Midbrain (tissue), 1 donor: ENCODE measurements at places on chromosomes 6 and 20.
A peak's percentile ranks its signal among the peaks of the same experiment; 100 is the strongest.

DNA sequence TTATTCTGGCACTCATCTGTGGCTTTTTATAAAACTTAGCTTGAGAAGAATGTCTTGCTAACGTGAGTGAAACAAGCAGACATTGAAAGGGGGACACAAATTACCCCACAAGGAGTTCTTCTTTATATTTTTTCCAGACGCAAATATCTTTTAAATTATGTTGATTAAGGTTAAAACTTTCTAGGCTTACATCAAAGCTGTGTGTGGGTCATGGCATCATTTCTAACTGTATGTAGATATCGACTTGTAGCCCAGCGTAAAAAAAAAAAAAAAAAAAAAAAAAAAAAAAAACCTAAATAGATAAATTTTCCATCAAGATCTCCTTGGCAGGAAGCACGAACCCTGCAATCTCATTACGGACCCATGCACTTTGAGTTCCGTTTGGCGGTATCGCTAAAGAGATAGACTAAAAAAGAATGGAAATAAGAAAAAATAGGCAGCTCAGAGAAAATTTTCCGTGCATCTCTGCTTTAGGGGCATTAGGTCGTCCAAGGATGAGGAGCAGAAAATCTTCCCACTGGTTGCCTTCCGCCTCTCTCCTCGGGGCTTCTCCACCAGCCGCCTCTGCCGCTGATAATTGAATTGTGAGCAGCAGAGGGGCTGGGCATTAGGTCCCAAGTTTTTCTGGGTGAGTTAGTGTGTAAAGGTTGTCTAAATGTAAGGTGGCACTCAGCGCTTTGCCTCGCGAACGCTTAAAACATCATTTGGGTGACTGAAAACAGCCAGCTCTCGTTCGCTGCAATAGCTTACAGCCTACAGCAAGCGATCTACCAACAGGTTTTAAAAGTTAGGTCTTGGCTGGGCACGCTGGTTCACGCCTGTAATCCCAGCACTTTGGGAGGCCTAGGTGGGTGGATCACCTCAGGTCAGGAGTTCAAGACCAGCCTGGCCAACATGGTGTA lies 194.0 kb downstream of the TRIM27 start:
- DNase-seq, result no peak

DNA sequence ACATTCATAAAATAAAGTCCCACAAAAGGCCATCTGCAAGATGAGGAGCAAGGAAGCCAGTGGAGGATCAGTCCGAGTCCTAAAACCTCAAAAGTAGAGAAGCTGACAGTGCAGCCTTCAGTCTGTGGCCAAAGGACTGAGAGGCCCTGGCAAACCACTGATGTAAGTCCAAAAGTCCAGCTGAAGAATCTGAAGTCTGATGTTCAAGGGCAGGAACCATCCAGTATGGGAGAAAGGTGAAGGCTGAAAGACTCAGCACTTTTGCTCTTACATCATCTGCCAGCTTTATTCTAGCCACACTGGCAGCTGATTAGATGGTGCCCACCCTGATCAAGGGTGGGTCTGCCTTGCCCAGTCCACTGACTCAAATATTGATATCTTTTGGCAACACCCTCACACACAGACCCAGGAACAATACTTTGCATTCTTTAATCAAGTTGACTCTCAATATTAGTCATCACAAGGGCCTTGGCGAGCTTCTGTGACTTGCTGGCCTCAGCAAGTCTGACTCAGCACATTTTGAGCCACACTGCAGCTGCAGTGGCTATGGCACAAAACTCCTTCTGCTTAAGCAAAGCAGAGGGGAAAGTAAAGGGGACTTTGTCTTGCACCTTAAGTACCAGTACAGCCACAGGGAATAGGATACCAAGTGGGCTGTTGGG lies 1370.3 kb upstream of the CITED2 start:
- no peak for DNase-seq

GRCh38 chr20:845941-846893 lies 12.7 kb downstream of the FAM110A start:
- DNase-seq, result no peak

GRCh38 chr6:146041282-146041681 lies 12.4 kb downstream of the GRM1 start:
- no peak for DNase-seq

DNA sequence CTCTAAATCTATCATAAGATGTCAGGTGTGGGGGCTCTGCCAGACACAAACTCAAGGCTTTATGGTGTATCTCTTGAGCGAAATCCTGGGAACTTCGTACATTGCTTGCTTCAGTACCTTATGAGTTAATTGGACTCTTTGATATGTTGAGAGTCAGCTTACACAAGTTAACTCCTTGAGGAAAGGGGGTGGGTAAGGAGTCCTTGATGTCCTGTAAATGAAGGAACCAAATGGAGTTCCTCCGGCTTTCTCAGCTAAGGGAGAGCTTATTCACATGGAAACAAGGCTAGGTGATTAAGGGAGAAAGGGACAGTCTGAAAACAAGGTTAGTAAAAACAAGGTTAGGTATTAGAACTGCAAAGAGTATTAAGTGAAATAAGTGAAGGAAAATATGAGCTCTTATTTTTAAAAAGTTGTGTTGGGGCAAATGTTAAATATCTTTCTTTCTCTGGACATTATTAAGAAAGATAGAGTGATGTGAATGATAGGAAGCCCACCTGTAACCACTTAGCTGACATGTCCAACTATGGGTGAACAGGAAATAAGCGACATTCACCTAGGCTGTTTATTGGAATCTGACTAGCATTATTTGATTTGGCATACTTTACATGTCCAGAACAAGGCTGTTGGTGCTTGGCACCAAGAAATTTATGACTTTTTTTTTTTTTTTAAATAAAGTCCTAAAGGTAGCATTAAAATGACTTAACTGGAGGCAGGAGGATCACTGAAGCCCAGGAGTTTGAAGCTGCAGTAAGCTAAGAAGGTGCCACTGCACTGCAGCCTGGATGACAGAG lies 26.5 kb downstream of the GTF2H5 start:
- DNase-seq, result no peak

DNA sequence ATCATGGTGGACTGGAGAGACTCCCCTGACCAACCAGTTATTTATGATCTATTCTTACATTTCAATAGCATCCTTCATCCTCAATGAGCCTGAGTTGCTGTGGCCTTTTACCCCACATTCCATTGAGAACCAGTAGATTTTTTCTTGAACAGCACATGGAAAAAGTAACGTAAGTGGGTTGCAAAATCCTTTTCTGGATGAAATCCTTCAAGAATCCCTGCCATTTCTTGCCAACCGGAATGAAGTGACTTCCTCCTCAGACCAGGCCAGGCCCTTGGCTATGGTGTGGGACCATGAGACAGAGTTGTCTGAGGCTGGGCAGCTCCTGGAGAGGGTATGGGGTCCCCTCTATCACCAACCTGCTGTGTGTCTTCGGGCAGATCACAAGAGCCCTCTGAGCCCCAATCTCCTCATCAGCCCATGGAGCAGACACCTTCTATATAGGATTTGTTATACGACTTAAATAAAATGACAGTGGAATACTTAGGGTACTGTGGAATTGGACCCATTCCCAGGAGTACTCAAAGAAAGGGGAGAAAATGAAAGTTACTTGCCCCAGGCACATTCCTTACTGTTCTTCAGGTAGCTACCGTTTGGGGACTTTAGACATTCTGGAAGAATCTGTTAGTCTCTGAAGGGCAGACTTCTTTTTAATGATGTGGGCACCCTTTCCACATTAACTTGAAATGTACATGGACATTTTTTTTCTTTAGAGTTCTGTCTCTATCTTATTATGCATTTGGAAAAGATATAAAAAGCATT lies 10.9 kb downstream of the EYA2 start:
- DNase-seq, result no peak

- DNase-seq, result no peak
These were observed 769 bp downstream of the CCN6 start for GRCh38 chr6:112054555-112055190.

- no peak for DNase-seq
These were observed 139.5 kb upstream of the CDH4 start for GRCh38 chr20:61112515-61112914.

DNA sequence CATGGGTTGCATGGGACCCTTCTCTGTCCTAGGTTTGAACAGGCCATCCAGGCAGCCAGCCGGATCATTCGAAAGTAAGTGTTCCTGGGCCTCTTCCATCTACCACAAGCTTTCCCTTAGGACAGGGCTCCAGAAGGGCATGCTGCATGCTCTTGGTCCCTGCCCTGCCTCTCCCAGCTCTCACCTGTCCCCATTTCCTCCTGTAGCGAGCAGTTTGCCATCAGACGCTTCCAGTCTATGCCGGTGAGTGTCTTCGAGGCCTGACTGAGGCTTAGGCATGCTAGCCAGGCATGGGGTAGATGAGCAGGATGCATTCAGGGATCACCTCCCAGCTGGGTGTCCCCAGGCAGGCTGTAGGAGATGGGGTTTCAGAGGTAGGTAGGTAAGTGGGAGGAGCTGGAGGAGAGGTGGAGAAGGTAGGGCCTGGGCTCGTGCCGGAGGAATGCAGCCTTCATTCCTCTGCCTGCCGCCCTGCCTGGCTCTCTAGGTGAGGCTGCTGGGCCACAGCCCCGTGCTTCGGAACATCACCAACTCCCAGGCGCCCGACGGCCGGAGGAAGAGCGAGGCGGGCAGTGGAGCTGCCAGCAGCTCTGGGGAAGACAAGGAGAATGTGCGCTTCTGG lies 4.3 kb downstream of the CDC25B start:
- DNase-seq, result no peak

- no peak for DNase-seq
These were observed at the start of gene OR10C1 for GRCh38 chr6:29439006-29439405. OR10C1 (plus strand) TSS chr6:29439306; CDS start chr6:29440016, 710 bp downstream.

- no peak for DNase-seq
These were observed 1.6 kb downstream of the SCAND1 start for GRCh38 chr20:35952480-35953386.

DNA sequence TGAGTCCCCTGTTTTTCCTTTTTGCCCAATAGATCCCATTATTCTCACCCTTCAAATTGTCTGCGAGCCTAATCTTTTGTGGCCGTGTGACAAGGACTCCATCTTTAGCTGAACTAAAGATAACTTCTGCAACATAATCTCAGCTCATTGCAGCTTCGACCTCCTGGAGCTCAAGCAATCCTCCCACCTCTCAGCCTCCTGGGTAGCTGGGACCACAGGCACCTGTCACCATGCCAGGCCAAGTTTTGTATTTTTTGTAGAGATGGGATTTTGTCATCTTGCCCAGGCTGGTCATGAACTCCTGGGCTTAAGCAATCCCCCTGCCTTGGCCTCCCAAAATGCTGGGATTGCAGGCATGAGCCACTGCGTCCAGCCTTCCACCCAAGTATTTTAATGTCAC lies 161.0 kb downstream of the GJA1 start:
- no peak for DNase-seq

DNA sequence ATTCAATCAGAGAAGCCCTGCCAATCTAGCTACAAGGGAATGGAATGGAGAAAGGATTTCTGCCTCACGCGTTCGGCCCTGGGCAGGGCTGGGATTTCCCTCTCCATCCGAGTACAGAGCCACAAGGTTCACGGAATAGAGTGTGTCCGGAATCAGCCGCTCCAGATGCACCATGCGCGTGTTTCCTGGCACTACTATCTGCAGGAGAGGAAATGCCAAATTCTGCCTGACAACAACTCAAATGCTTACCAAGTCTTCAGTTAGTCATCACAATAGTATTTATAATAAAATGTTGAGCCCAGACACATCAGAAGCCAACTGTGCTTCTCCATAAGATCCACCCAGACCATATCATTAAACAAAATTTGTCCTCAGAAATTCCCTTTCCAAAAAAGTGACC lies 75.1 kb downstream of the COL12A1 start:
- DNase-seq, result no peak

- DNase-seq, result peak; percentile 46
These were observed 1.4 kb upstream of the ZNF217 start for GRCh38 chr20:53595018-53595378.

GRCh38 chr6:137155830-137156229 lies 17.6 kb downstream of the IL22RA2 start:
- no peak for DNase-seq

DNA sequence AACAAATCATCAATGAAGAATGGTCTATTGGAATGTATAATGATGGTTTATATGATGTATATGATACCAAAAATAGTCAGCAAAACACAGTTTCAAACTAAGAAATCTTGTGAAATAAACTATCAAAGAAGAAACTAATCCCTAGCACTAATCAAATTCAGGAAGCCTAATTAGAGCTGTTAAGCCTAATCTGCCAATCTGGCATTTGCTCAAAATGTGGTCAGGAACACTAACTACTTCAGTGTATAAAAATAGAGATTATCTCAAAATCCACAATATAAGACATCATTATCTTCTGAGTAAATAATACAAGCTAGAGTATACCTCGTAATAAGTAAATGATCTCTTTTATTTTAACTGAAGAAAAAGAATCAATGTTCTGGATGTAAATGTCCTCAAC lies 12.8 kb upstream of the AKAP7 start:
- DNase-seq, result no peak

- DNase-seq, result no peak
These were observed 21.3 kb upstream of the UTRN start for GRCh38 chr6:144263786-144264185.

DNA sequence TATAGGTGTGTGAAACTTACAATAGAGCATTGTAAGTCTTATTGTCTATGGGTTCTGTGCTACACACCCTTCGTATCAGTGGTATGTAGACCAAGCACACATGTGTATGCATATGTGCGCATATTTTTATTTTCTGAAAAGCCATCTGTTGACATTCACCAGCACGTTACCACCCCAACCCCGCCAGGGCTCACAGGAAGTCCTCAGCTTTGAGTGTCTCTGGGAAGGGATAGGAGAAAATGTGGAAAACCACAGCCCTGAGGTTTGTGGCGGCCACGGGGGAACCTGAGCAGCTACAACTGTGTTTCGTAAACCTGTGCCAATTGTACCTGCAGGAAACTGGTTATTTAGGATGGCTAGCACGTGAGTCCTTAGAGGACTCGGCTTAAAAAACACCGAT lies 123.3 kb upstream of the PHACTR3 start:
- no peak for DNase-seq

- DNase-seq, result no peak
These were observed 6.7 kb upstream of the CDKN1A start for GRCh38 chr6:36671687-36672375.

DNA sequence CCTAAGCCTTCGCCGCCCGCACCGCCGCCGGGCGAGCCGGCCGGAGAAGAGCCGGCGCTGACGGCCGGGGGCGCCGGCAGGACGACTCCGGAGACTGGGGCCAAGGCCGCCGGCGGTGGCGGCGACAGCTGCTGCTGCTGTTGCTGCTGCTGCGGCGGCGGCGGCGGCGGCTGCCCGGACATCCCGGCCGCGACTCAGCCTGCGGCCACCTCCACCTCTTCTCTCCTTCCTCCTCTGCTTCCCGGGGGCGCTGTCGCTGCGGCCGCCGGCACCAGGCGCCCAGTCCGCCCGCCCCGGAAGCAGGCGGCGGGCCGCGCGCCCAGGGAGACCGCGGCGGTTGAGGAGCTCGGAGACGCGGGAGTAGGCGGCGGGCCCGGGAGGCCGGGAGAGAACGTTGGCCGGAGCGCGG lies 307 bp downstream of the RANBP9 start:
- no peak for DNase-seq

DNA sequence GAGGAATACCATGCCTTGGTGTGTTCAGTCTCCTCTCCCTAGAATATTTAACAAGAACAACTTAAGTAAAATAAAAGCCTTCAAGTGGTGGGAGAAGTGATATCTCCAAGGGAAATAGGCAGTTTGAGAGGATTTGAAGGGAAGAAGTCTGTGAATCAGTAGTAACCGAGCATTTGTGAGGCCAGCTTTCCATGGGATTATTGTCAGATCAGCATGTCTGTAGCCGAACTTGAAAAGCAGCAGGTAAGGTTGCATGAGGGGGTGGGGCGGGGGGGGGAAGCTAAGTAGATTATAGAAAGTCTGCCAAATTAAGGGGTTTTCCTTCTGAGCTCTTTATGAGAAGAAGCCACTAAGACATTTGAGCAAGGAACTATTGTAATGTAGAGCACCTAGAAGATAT lies 92.6 kb downstream of the GRIK2 start:
- no peak for DNase-seq

- DNase-seq, result no peak
These were observed 981.5 kb upstream of the ADGRB3 start for GRCh38 chr6:67653561-67653960.
